Vagina (tissue), 2 donors: ENCODE measurements at places on chromosomes 6 and 20. TPM values are rescaled to one million over a fixed set of nuclear protein-coding genes. Genes with fewer than 3 reads are reported as not detected.
A peak's percentile ranks its signal among the peaks of the same experiment; 100 is the strongest.

DNA sequence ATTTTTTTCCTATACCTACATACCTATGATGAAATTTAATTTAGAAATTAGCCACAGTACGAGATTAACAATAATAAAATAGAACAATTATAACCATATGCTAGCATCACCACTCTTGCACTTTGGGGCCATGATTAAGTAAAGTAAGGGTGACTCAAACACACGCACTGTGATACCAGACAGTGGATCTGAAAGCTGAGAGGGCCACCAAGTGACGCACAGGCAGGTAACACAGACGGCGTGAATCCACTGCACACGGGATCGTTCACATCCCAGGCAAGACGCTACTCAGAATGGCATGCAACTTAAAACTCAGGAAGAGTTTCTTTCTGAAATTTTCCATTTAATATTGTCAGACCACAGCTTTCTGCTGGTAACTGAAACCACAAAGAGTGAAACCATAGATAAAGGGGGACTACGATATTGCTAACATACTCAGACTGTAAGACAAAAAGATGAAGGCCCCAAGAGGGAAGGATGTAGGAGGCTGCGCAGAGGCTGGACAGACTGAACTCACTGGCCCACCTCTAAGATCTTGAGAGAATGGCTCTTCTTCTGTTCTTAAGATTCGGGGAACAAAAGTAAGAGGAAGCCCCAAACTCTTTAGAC is 17.9 kb downstream of the RRBP1 start:
- DNase-seq: no peak

The STXBP5 gene
- 33.9 TPM for total RNA-seq

DNA sequence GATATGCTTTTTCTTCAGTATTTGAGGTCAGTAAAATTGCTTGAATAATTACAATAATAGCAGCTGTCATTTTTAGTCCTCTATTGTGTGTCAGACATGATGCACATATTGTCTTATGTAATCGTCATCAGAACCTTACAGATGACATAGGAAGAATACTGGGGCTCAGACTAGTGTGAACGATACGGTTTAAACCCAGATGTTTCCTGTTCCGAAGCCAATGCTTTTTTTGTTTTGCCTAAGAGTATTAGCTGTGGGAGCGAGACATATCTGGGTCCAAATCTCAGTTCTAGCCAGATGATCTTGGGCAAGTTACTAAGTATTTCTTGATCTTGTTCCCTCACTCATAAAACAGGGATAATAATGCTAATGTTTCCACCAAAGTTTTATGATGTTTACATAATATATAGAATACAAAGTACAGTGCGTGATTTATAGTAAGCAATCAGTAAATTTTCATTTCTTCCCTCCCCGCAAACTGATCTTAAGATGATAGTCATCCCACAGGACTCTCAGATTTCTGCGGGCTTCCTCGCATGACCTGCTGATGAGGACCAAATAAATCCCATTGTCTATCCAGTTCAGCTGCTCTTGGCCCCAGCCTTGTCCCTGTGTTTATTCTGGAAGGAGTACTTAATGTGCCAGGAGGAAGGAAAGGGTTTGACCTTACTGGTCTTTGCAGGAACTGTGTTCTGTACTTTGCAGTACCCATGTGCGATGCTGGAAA is 98.2 kb downstream of the CAP2 start:
- peak; percentile 65 for DNase-seq

The HLA-DQA2 gene
- total RNA-seq: 2.2 TPM

- no peak for DNase-seq
Measured at GRCh38 chr20:32625996-32626395, 40.9 kb upstream of the NOL4L start.

DNA sequence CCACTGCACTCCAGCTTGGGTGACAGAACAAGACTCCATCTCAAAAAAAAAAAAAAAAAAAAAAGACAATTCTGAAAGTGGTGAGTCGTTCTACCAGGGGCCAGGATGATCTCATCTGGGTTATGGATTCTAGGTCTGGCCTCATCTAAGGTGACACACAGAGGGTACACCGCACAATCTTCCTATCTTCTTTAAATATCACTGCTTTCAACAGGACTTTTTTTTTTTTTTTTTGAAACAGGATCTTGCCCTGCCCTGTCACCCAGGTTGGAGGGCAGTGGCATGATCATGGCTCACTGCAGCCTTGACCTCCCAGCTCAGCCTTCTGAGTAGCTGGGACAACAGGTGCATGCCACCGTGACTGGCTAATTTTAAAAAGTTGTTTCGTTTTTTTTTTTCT is 67.7 kb downstream of the SLC16A10 start:
- no peak for DNase-seq

The C6orf15 gene
- not detected for total RNA-seq

DNA sequence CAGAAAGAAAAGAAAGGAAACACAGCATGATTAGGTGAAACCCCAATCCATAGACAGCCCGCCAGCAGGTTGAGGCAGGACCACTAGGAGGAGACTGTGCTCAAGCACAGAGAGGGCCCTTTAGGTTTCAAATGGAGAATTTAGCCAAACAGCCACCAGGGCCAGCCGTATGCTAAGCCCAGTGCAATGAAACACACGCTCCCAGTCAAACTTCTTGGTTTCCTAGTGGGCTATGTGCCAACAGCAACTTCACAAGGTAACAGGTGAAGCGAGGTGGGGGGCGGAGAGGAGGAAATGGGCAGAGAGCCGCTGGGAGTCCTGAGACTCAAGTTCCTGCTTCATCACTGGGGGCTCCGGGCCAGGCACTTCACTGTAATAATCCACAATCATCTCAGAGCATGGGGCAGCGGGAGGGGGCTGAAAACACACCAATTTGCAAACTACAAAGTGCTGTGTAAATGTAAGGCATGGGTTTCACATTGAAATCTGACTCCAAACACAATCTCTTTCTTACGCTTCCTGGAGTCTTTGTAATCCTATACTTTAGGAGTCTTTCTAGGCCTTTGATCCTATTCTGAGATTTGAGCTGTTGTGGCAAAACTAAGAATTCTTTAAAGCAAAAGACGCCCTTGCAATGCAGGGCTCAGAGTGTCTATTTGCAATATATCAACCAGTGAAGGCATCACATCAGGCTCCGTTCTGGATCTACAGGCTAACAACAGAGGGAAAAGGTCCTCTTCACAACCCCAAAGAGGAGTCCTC is 117.3 kb downstream of the OPRM1 start:
- no peak for DNase-seq

DNA sequence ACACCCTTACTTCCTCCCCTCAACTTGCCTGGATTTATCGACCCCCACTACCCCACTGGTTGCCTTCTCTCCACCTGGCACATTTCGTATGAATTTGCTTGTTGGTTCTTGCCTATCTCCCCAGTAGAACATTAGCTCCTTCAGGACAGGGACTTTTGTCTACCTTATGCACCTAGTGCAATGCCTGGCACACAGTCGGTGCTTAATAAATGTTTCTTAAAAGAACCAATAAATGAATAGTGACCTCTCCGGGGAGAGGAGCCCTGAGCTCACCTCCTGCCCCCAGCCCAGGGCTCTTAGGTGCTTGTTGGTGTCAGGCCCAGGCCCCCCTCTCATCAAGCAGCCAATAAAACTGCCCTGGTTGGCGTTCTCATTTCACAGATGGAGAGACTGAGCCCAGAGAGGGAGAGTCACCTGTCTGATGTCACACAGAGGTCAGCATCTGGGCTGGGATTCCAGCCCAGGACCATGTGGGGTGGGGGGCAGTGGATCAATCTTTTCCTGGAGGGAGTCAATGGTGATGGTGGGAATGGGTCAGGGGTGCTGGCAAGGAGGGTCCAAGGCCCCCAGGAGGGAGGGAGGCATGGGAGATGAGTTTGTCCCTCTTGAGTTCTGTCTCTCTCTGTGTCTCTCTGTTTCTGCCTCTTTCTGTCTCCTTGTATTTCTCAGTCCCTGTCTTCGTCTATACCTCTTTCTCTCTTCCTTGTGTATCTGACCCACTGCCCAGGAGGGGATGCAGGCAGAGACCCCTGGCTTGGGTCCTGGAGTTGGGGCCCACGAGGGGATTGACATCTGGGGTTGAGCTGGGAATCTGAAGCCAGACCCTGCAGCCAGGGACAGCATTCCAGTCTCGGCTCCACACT is 89.6 kb downstream of the CEBPB start:
- no peak for DNase-seq

The KHDC1L gene
- not detected for total RNA-seq

GRCh38 chr6:14398953-14399352 is 281.4 kb downstream of the CD83 start:
- no peak for DNase-seq

DNA sequence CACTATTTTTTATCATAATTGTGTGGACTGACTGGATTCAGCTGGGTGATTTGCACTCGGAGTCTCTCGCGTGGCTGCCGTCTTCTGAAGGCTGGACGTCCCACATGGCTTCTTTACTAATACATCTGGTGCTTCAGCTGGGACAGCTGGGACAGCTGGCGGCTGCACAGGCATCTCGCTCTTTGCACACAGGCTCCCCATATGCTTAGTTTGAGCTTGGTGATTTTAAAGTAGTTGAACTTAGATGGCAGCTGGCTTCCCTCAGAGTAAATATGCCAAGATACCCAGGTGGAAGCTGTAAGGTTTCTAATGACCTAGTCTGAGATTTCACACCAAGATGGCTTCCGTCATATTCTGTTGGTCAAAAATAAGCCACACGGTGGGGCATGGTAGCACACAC is 38.7 kb upstream of the PPP1R3G start:
- no peak for DNase-seq

DNA sequence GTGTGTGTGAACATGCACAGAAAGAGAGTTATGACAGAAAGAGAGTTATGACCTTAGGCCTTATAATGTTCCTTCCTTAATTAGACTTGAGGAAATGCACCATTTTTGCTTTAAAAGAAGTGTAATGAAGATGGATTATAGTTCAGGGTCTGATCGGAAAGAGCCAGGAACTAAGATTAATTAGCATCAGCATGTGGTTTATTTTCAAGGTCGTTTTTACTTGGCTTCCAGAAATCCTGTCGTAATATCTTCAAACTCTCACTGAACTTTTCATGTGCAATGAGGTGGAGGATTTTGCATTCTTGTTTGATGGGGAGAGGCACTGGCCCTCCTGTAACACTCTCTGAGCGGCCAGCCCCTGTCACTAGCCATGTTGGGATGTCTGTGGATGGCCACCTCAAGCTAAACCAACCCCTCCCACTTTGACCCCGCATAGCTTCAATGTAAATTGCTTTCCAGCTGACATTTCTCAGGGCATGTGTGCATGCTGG is 116.8 kb downstream of the CDC5L start:
- DNase-seq: peak; percentile 67

The TREML1 gene
- not detected for total RNA-seq
